ENCODE measurements at places on chromosomes 1 and 21.

DNA sequence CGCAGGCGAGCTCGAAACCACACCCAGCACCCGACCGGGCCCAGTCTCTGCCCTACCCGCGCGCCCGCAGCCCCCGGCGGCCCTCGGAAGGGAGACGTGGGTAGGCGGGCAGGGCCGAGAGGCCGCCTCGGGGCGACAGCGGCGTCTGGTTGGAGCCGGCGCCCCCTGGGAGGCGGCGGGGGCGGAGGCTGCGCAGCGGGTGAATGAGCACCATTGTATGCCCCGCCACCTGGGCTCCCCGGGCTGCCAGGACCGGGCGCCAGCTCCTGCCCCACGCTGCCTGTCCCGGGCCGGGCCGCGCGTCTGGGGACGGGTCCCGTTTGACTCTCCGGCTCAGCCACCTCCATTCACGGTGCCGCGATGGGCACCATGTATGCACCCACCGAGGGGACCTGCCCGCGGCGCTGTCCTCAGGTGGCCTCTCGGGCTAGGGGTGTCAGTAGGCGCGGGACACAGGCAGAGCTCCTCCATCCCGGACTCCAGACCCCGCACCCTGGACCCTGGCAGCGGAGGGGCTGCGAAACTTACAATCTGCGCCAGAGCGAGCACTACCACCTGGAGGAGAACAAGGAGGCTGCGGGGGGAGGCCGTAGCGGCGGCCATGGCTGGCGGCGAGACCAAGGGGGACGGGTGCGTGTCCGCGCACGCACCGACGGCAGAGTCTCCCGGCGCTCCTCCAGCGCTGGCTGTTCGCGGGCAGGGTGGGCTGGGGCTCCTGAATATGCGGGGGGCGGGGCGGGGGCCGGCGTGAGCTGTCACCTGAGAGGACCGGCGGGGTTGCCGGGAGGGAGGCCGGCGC, at the start of gene COL9A2:
Gene COL9A2, minus strand, starts transcription at position 692 of the 799 bp plus-strand sequence. Its CDS starts 89 bp downstream, at position 603.
- peak; percentile 41 for DNase-seq

GRCh38 chr1:1891349-1892078, 627 bp upstream of the GNB1 start:
- DNase-seq: peak; percentile 73

DNA sequence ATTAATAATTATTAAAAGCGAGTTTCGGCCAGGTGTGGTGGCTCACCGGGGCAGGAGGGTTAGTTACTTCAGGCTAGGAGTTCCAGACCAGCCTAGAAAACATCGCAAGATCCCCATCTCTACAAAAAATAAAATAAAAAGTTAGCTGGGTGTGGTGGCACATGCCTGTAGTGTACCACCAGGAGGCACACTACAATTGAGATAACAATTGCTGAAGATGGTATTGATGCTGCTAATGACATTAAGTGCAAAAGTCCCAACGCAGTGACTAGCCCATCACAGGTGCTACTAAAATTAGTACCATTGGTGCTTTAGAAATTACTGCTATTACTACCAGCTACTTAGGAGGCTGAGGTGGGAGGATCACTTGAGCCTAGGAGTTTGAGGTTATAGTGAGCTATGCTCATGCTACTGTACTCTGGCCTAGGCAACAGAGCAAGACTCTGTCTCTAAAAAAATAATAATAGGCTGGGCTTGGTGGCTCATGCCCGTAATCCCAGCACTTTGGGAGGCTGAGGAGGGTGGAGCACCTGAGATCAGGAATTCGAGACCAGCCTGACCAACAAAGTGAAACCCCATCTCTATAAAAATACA, 156.6 kb downstream of the GREM2 start:
- no peak for DNase-seq

DNA sequence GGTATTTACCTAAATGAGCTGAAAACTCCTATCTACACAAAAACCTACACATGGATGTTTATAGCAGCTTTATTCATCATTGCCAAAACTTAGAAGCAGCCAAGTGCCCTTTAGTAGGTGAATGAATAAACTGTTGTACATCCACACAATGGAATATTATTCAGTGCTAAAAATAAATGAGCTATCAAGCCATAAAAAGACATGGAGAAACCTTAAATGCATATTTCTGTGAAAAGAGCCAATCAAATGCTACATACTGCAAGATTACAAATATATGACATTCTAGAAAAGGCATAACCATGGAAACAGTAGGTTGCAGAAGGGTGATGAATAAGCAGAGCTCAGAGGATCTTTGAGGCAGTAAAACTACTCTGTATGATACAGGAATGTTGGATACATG, 23.3 kb downstream of the ABCB10 start:
- no peak for DNase-seq

DNA sequence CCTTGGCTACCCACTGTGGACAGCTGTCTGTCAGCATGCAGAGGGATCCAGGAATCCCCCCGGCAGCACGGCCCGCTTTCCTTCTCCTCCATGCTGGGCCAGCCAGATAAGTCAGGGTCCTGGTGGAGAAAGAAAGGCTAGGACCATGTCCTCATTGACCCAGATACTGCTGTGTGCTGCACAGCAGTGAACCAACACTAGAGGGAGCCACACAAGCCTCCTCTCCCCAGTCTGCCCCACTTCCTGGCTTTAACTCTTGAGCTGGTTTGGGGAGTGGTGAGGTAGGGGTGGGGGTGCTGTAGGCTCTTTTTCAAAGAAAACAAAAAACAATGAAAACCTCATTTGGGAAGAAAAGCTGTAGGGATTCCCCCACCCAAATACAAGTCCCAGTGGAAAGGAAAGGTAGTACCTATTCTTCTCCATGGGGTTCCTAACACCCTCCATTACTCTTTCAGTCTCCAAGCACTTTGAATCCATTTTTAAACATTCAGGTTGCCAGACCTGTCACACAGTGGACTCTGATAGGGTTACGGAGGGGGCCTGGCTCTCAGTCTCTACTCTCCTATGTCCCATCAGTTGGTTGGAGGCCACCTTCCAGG, 84.9 kb upstream of the CD1D start:
- no peak for DNase-seq

GRCh38 chr21:36964398-36964797, 2.1 kb downstream of the HLCS start:
- no peak for DNase-seq

DNA sequence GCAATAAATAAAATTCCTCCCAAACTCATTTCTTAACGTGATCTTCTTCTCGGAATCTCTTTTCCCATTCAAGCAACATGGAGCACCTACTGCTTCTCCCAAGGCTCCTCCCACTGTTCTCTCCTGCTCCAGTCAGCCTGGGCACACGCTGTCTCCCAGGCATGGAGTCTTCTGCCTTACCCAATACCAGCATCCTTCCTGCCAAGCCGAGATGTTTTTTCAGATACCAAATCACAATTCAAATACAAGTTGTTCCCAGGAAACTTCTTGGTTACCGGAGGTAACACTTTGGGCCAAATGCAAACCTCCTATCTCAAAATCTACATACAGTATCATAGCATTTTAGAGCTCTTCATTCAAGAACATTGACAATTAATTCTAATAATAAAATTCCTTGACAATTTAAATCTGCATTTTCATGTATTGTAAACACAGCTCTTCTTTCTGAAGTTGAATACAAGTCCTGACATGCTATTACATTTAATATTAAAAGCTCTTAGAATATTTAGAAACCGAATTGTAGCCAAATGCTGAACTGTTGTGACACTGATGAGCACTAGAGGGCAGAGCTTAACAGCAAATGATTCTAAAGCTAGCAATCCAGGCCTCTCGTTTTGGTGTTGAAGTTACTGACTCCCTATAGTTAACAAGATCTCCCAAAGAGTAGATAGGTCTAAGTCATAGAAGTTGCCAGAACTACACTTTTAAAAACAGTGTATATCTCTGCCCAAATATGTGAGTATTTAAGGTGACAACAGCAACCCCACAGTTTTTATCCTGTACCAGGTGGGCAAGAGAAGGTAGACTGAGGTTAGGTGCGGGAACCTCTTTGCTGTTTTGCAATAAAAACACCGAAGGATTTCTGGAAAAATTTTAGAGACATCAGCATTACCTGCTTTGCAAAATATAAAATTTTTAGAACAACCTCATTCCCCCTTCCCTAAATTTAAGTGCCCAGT, 52.3 kb downstream of the BCAR3 start:
- DNase-seq: no peak
